ENCODE measurements at places on chromosomes 1 and 21.

- DNase-seq, result no peak
These were observed 368.8 kb upstream of the TMPRSS15 start for GRCh38 chr21:18772404-18772803.

GRCh38 chr1:239315631-239316217 lies 70.6 kb upstream of the CHRM3 start:
- DNase-seq, result no peak

DNA sequence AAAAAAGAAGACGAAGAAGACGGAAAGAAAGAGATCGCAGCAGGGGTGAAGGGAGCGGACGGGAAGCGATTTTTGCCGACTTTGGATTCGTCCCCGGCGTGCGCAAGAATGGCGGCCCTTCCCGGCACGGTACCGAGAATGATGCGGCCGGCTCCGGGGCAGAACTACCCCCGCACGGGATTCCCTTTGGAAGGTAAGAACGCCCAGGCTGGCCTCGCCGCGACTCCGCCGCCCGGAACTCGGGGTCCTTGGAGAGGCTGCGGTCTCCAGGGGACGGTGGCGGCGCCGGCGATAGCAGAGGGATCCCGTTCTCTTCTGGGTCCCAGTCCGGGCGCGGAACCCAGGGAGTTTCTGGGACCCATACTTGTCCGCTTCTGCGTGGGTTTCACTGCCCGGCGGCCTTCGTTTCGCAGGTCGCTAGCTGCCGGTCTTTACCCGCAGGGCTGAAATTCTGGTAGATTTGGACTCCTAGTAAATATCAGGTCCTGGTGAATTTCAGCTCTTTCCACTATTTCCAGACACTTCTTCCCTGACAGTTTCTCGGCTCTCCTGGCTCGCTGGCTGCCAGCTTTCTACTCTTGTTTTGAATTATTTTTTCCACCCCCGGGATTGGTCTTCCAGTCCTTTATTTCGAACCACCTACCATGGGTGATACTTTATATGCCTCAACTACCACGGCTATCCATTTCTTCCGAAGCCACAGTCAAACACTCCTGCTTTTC lies 1.0 kb downstream of the PAX7 start:
- DNase-seq, result no peak

GRCh38 chr1:203142124-203142523 lies 14.6 kb downstream of the ADORA1 start:
- DNase-seq, result no peak

DNA sequence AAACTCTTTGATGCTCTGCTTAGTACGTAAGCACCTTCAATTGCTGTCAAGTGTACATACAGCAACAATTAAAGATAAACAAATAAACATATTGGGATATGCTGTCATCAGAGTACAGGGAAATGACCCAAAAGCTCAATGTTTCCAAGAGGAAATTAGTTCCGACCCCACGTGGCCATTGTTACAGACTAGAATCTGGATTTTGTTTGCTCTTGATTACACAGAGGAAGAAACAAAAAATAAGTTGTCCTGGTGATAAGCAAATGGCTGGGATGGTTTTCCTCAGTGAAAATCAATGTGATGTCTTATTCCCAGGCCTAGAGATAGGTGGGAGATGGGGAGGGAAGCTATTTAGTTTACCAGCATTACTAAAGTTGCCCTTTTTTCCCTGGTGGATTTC lies 113.0 kb upstream of the UBE2U start:
- no peak for DNase-seq

DNA sequence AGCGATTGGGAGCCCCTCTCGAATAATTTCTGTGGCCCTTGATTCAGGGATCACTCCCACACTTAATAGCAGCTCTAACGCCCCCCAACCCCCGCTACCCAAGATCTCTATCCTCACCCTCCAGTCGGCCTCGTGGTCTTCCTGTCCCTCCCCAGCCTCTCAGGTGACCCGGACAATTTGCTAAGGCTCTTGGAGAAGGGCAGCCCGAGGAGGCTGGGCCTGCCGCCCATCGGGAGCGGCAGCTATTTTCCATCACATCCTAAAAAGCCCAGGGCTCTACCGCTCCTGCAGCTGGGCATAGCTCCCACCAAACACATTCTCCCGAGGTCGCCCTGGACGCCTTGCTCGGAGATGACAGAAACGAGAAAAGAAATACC lies 12.0 kb upstream of the PHLDA3 start:
- no peak for DNase-seq

GRCh38 chr1:45013551-45014209 lies 1.6 kb downstream of the UROD start:
- no peak for DNase-seq

- DNase-seq, result no peak
These were observed 113.8 kb upstream of the DNAH14 start for GRCh38 chr1:224815647-224816046.

DNA sequence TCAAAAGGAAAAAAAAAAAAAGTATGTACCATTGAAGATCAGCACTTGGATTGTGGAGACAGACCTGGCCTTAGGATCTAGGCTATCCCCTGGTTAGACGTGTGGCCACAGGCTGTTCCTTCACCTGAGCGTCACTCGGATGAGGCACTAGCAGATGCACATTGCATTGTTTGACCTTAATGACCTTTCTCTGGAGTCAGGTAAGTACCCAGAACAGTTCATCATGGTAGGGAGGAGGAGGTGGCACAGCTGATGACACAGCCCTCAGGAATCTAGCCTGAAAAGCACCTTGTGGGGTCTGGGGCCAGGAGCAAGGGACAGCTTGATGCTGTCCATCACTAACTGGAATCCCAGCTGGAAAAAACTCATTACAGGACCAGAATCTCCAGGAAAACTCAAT lies 21.2 kb downstream of the NECAP2 start:
- no peak for DNase-seq

GRCh38 chr1:53172426-53173128 lies 24.0 kb upstream of the CPT2 start:
- no peak for DNase-seq

DNA sequence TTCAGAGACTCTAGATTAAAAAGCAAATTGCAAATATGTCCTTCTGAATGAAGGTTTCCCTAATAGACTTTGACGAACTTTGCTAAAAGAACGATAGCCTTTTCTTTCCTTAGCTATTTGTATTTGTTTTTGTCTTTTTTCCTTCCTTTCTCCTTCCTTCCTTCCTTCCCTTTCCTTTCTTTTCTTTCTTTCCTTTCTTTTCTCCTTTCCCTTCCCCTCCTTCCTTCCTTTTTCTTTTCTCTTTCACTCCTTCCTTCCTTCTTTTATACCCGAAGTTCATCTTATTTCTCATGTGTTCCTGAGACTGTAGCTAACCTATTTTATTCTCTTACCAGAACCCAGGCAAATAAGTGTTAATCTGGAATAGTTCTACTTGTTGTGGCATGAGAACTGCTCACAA lies 381.2 kb upstream of the RUNX1 start:
- no peak for DNase-seq

- no peak for DNase-seq
These were observed 562 bp downstream of the SYTL1 start for GRCh38 chr1:27342391-27342777.

GRCh38 chr21:29092102-29092959 lies 18.9 kb upstream of the CCT8 start:
- DNase-seq, result no peak

DNA sequence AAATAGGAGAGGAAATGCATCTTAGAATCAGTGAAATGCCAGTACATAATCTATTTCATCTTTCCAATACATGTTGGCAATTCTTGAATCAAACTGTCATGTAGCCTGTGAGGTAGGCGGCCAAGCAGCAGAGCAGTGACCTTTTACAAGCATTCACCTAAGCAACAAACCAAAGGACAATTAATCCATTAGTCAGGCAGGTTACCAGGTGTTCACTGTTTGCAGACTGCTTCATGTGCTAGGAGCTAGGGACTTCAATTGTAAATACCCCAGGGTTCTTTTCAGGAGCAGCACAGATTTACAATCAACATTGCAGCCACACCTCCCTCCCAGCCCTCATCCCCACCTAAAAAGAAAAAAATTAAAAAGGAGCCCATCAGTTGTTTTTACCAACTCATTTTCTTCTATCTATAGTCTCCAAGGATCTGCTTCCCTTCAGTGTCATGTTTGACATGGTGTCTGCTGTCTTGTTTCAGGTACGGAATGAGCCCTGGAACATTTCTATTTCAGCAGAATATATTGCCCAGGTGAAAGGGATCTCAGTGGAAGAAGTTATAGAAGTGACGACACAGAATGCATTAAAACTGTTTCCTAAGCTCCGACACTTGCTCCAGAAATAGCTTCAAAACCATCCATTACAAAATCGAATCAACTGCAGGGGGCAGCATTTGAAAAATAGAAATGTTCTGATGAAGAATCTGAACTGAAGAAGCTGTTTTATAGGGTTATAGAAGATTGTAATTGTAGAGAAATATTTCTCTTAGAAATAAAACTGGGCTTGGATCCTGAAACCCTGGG lies 23.0 kb downstream of the TATDN3 start:
- no peak for DNase-seq

DNA sequence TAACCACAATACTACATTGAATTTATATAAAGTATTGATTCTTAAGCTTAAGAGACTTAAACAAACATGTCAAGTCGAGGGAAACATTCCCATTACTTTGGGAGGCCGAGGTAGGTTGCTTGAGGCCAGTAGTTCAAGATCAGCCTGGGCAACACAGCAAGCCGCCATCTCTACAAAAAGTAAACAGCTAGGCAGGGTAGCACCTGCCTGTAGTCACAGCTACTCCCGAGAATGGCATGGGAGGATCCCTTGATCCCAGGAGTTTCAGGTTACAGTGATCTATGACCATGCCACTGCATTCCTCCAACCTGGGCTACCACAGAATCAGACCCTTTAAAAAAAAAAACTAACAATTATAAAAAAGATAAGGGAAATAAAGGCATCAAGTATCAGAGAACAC lies 50.4 kb downstream of the EIF4G3 start:
- no peak for DNase-seq

DNA sequence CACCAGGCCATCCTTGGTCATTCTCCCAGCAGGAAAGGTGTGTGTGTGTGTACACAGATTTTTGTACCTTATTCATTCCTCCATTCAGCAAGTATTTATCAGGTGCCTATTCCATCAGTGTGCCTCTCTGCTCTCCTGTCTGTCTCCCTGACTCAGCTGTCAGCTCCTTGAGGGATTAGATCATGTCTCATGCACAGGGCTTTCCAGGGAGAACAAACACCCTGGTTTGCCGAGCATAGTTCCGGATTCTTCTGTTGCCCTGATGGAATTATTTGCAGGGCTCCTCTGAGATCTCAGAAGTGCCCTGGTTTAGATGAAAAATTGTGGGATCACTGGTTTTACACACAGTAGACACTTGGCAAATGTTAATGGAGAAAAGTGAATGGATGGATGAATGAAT lies 8.1 kb upstream of the SDHB start:
- no peak for DNase-seq

GRCh38 chr1:214010197-214010573 lies 22.4 kb downstream of the PROX1 start:
- DNase-seq, result no peak

- no peak for DNase-seq
These were observed 45.5 kb upstream of the ETS2 start for GRCh38 chr21:38760017-38760761.

GRCh38 chr1:51740652-51741051 lies 123.8 kb downstream of the OSBPL9 start:
- DNase-seq, result no peak

GRCh38 chr1:115184260-115184950 lies 95.1 kb upstream of the TSPAN2 start:
- DNase-seq, result no peak

- DNase-seq, result no peak
These were observed 62.5 kb upstream of the ZP4 start for GRCh38 chr1:237953238-237953637.

DNA sequence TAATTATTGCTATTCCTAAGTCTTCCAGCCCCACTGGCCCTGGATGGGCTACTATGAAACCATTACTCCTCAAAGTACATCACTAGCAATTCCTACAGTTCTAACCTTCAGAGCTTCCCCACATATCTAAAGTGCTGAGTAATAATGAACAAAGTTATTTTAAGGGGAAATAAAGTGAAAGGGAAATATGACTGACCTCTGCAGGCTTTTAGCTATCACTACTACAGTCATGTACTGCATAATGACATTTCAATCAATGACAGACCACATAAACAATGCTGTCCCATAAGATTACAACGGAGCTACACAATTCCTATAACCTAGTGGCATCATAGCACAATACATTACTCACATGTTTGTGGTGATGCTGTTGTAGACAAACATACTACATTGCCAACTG lies 32.5 kb upstream of the ASPM start:
- DNase-seq, result no peak

- DNase-seq, result no peak
These were observed 116.7 kb upstream of the F3 start for GRCh38 chr1:94658221-94658620.

DNA sequence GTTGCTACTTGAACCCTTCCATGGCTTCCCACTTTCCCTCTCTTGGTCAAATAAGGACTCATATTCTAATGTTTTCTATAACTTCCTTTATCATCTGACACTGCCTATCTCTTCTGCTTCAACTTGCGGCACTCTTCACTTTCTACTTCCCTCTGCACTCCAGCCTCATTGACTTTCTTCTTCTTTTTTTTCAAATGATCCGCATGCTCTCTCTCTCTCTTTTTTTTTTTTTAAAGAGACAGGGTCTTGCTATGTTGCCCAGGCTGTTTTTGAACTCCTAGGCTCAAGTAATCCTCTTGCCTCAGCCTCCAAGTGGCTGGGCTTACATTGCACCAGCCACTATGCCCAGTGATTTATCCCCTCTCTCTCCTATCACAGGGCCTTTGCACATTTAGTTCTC lies 7.3 kb upstream of the IL10 start:
- DNase-seq, result no peak

- DNase-seq, result no peak
These were observed 64.4 kb upstream of the FAM20B start for GRCh38 chr1:178961331-178961730.

DNA sequence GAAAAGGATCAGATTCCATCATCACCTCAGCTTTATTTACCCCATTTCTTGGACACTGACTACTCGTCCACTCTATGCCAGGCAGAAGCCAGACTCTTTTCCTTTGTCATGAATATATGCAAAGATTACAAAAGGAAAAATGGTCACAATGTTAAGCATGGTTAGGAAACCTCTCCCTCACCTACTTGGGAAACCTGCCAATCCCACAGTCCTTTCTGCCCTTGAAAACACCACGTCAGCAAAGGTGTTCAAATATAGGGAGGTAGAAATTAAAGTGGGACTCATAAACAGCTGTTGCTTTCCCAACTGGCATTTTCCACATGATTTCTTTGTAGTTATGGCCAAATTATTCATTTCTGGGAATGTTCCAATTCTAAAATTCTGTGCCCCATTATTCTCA lies 16.2 kb upstream of the ATP13A2 start:
- no peak for DNase-seq

DNA sequence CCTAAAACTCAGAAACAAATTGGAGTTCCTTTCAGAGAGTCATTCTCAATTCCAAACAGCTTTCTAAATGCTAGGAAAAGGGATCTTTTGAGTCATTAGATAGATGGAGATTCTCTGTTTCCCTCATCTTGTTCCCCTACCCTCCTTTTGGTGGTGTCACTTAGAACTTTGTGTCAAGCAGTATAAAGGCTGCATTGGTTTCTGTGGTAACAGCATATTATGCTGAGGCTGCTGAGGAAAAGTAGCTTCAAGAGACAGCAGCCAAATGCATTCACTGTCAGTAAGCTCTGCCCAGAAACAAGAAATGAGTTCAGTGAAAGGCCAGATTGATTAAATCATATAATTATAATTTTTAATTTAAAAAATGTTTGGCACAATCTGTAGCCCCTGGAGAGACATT lies 144.1 kb downstream of the LRRC40 start:
- DNase-seq, result no peak

- DNase-seq, result no peak
These were observed 7.2 kb upstream of the MRPL39 start for GRCh38 chr21:25614441-25614840.

Data from stimulated activated CD4-positive, alpha-beta T cell treated with anti-CD3 and anti-CD28 coated beads, Interleukin-12 subunit alpha, Interleukin-12 subunit beta, amount 100 ng/mL, for 48 hours (primary cell).